Right lobe of liver (tissue), 6 donors: ENCODE measurements at places on chromosomes 3 and 15. TPM values are rescaled to one million over a fixed set of nuclear protein-coding genes. Genes with fewer than 3 reads are reported as not detected.

FAM107A gene
- 0.39 TPM for total RNA-seq

TEX264 gene
- 37.4 TPM for total RNA-seq

GOLGA8M gene
- total RNA-seq = 3.6 TPM

SCN11A gene
- not detected for total RNA-seq

TERB2 gene
- total RNA-seq = 0.32 TPM

DNA sequence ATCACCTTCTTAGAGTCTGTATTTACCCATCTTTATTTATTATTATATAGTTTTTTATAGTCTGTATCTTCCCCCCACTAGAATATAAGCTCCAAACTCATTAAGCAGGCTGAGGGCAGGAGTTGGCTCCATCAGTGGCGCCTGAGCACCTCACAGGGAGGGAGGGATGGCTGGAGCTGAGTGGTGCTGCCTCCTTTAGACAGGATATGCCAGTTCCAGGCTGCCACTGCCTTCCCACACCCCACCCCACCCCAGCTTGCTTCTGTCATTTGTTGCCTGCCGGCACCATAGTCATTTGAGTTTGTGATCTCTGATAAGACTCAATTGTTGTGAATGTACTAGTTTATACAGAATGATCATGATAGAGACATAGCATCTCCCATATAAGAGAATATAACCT, 85.5 kb downstream of the KLHL25 start:
- H3K4me3 ChIP-seq = no peak overlapping the region
- peaks cover 6% of the 10 kb centered on the region for H3K36me3 ChIP-seq
- no peaks in the 10 kb centered on the region for H3K27me3 ChIP-seq
- DNase-seq = no peak

GRCh38 chr3:114496021-114496434, 202.2 kb downstream of the TIGIT start:
- no peaks in the 10 kb centered on the region for H3K27me3 ChIP-seq

GRCh38 chr15:62254137-62254934, 89.3 kb upstream of the C2CD4B start:
- H3K4me3 ChIP-seq = no peak overlapping the region
- no peak overlapping the region for H3K27ac ChIP-seq
- no peaks in the 10 kb centered on the region for H3K36me3 ChIP-seq
- DNase-seq = peak; percentile 71
- no peaks in the 10 kb centered on the region for H3K27me3 ChIP-seq

DNA sequence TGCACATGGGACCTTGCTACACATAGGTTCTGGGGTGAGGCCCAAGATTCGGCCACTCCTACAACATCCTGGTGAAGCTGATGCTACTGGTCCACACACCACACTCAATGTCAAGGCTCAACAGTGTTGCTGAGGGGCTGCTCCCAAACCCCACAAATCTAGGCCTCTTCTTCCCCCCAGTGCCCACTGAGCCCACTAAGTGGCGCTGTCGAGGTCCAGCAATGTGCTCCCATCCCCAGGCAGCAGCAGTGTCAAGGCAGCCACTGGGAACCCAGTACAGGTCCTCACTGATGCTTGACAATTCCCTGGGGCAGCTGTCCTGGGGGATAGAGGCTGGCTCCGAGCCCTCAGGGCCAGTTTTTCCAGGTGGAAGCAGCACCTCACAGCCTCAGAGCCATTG, 21.5 kb downstream of the SCN5A start:
- no peaks in the 10 kb centered on the region for H3K27me3 ChIP-seq
- H3K4me3 ChIP-seq = no peak overlapping the region
- H3K36me3 ChIP-seq = no peaks in the 10 kb centered on the region
- H3K4me1 ChIP-seq = no peaks in the 10 kb centered on the region

DNA sequence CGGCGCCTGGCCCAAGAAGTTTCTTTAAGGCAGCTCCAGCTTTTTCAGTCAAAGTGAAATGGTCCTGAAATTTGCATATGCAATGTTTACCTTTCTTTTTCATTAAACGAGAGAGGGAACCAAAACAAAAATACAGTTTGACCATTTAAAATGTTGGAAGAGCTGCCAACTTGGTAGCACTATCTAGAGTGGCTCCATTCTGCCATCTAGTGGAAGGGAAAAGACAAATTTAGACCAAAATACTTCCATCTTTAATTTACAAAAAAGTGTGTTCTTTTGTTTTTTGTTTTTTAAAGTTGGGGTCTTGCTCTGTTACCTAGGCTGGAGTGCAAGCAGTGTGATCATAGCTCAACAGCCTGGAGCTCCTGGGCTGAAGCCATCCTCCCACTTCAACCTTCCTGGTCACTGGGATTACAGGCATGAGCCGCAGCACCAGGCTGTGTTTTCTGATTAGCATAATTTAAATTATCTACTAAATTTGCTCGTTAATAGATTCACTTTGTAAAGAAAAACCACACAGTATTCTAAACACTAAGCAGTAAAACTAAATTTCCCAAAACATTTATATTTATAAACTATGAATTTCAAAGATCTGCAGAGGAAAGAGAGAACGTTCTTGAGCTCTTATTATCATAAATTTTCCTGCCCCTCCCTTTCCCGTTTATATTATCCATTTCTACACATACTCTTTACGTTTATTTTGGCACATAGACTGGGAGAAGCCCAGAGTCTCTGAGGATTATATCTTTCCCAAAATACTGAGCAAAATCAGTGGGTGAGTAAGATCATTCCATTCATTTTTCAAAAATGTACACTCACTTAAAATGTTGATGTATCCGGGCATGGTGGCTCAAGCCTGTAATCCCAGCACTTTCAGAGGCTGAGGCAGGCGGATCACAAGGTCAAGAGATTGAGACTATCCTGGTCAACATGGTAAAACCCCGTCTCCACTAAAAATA, 15.4 kb upstream of the RFC4 start:
- no peak for DNase-seq
- no peaks in the 10 kb centered on the region for H3K27me3 ChIP-seq
- H3K4me1 ChIP-seq = no peaks in the 10 kb centered on the region
- no peak overlapping the region for H3K4me3 ChIP-seq

- H3K4me3 ChIP-seq = no peak overlapping the region
- no peak for DNase-seq
- H3K27me3 ChIP-seq = no peaks in the 10 kb centered on the region
- no peaks in the 10 kb centered on the region for H3K4me1 ChIP-seq
- H3K36me3 ChIP-seq = no peaks in the 10 kb centered on the region
- no peak overlapping the region for H3K27ac ChIP-seq
These were observed 23.2 kb downstream of the GPR176 start for GRCh38 chr15:39896846-39897245.

DNA sequence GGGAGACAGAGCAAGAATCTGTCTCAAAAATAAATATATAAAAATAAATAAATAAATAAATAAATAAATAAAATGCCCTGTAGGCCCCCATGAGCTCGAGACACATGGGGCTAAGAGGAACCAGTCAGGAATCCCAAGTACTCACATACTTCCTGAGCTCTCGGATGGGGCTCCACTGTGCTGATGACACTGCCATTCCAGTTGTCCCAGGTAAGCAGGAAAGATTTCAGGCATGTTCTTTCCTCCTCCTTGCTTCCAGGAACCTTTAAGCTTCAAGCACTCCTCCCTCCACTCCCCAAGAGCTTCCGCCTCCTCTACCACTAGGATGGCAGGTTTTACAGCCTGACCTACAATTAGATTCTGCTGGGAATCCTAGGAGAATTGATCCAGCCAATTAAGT, 113.4 kb downstream of the SLC49A4 start:
- H3K36me3 ChIP-seq = no peaks in the 10 kb centered on the region
- no peak overlapping the region for H3K27ac ChIP-seq
- no peak overlapping the region for H3K4me3 ChIP-seq
- H3K27me3 ChIP-seq = no peaks in the 10 kb centered on the region
- no peaks in the 10 kb centered on the region for H3K4me1 ChIP-seq

- DNase-seq = no peak
- H3K27ac ChIP-seq = no peak overlapping the region
- no peak overlapping the region for H3K4me3 ChIP-seq
- no peaks in the 10 kb centered on the region for H3K36me3 ChIP-seq
These were observed 38.5 kb upstream of the PRR20G start for GRCh38 chr3:127326341-127326740.

DNA sequence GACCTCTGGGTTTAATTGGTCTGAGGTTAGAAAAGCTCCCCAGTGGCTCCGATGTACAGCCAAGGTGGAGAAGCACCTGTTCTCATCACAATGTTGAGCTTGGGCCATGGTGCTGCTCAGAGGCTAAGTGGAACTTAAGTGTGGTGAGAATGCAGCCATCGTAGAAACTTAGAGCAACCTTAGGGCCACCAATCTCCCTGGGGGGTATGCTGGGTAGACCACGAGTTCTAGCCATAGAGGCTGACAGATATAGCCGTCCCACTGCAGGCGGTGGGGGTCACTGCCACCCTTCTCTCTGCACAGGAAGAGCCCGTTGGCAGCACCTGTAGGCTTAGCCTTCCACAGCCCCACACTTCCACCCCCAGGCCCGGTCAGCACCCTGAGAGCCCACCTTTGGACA, 38.0 kb downstream of the MGLL start:
- DNase-seq = no peak
- H3K27ac ChIP-seq = peak overlapping the region; percentile 90
- no peaks in the 10 kb centered on the region for H3K36me3 ChIP-seq
- H3K4me3 ChIP-seq = no peak overlapping the region
- H3K4me1 ChIP-seq = peaks cover 62% of the 10 kb centered on the region

DNA sequence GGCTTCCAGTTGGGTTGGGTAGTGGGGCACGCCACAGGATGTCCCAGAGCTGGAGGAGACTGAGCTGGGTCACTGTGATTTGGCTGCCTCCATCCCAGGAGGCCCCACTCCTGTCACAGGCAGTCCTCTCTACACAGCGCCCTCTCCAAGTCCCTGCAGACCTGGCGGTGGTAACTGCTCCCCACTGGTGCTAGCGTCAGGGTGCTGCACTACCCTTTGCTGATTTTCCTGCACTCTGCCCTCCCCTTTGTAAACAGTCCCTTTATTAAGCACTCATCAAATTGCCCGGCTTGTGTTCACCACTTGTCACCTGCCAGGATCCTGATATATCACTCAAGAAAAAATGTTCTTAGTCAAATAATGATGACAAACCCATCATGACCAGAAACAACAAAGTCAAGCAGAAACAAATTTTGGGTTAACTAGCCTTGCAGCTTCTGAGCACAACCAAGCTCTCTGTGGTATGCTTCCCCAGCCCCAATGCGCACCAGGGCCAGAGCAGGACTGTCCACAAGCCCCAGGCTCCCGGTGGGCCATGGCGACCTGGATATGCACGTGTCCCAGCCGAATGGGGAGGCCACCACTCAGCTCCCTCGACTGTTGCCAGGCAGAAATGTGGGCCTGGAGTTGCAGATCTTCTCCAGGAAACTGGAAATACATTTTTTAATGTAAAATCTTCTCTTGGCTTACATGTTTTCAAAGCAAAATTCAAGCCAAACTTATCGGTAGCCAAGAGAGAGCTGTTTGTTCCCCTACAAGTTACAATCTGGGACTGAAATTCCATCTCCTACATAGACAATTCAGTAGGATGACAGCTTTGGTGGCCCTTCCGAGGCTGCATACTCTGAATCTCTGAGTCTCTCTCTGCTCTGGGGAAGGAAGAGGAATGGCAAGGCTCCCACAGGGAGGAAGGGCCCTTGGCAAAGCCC, 24.5 kb downstream of the MEGF11 start:
- no peak overlapping the region for H3K4me3 ChIP-seq
- no peaks in the 10 kb centered on the region for H3K36me3 ChIP-seq
- no peak overlapping the region for H3K27ac ChIP-seq
- H3K4me1 ChIP-seq = no peaks in the 10 kb centered on the region

GRCh38 chr3:152073267-152073666, 195.5 kb upstream of the MBNL1 start:
- no peaks in the 10 kb centered on the region for H3K36me3 ChIP-seq
- no peak overlapping the region for H3K4me3 ChIP-seq
- no peaks in the 10 kb centered on the region for H3K27me3 ChIP-seq
- DNase-seq = no peak
- H3K27ac ChIP-seq = no peak overlapping the region

DNA sequence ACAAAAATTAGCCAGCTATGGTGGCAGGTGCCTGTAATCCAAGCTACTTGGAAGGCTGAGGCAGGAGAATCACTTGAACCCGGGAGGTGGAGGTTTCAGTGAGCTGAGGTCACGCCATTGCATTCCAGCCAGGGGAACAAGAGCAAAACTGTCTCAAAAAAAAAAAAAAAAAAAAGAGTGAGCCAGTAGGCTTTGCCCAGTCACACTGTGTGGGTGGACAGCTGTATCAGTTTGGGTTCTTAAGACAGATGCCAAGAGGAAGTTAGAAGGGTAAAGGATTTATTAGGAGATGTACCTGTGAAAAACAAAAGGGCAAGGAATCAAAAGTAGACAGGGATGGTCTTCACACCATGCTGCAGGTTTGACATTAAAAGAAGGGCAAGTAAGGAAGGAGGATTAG, 86.1 kb upstream of the CGNL1 start:
- no peak for DNase-seq
- H3K27me3 ChIP-seq = no peaks in the 10 kb centered on the region
- H3K27ac ChIP-seq = no peak overlapping the region
- no peaks in the 10 kb centered on the region for H3K4me1 ChIP-seq
- H3K4me3 ChIP-seq = no peak overlapping the region

- no peak overlapping the region for H3K4me3 ChIP-seq
- no peaks in the 10 kb centered on the region for H3K36me3 ChIP-seq
- no peak overlapping the region for H3K27ac ChIP-seq
- no peaks in the 10 kb centered on the region for H3K27me3 ChIP-seq
- DNase-seq = no peak
- peaks cover 2% of the 10 kb centered on the region for H3K4me1 ChIP-seq
These were observed 23.3 kb upstream of the CTSH start for GRCh38 chr15:78968114-78968513.
